HEK293T (cell line): ENCODE measurements at places on chromosomes 11 and 22.

DNA sequence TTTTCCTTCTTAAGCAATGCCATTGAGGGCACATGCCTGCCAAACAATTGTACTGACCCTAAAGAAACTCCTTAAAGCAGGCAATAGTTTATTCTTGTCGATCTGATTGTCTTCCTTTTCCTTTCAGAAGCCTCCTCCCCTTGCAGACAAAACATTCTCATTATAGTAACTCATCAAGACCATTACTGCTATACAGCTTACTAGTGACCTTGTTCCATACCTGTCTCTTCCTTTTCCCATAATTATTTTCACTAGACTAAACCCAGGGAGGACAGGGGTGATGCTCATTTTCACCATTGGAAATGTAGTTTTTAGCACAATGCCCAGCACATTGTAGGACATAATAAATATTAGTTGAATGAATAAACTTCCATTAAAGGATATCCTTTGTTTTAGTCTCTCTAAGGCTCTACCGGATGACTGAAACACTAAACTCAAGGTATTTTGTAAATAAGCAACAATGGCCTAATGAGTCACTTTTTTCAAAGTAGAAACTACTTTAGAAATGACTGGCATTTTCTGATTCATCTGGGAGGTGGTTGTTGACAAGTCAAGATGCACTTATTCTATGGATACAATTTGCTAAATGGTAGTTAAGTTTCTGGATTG, 9.3 kb upstream of the MSANTD4 start:
- DNase-seq: no peak

DNA sequence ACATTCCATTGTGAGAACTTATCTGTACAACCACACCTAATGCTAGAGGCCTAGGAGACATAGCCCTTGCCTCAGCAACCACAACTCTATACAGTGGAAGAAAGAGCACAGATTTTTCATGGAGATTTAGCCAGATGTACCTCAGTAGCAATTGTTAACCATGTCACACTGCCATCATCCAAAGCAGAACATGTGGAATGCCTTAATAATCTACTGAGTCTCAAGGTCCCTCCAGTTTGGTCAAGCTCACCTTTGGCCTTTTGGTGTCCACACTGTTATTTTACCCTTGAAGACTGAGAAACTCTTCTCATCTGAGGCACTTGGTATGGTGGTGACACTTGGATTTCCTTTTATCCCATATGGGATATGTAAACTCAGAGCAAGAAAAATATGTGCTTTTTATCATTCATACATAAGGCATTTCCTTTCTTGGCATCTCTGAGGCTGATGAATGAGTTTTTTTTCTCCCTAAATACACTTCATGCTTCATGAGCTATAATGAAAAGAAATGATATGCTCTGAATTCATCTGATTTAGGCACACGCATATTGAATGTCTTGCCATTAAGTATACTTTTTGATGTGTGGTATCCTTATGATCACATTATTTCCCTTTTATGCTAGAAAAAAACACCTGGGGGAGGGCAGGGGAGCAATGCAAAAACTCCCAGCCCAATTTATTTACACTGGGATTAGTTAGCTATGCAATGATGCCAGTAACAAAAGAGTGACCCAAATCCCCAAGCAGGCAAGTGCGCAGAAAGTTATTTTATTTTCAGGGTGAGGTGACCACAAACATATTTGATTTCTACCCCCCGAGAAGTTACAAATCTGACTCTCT, 63.3 kb upstream of the ME3 start:
- DNase-seq: no peak

DNA sequence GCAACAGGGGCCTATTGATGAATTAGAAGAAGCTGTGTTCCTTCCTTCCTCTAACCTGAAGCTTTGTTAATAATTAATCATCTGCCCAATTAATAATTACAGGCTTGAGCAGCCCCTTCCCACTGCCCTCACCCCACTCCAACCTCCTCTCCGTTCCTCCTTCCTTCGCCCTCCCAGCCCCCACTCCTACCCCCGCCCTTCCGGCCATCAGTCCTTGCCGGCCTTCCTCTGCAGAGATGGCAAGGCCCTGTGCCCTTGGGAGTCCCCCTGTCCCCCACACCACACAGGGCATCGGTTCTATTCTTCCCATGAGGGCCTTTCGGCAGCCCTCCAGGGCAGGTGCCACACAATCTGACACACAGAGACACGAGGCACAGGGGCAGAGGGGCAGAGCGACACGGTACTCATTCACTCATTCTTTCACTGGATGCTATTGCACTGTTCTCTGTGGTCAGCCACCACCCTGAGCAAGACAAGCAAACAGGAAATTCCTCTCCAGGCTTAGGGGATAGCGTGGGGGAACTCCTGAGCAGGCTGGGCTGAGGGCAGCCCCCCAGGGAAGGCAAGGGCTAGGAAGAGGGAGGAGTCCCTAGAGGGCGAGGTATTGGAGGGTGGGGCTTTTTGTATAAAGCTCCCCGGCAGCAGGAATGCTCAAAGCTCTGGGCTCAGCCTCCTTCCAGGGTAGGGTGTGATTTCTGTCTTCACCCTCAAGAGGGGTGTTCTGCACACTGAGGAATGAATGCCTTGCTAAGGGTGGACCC, 14.7 kb downstream of the MGAT3 start:
- DNase-seq: no peak

GRCh38 chr11:32121012-32121411, 30.1 kb downstream of the RCN1 start:
- DNase-seq: no peak

DNA sequence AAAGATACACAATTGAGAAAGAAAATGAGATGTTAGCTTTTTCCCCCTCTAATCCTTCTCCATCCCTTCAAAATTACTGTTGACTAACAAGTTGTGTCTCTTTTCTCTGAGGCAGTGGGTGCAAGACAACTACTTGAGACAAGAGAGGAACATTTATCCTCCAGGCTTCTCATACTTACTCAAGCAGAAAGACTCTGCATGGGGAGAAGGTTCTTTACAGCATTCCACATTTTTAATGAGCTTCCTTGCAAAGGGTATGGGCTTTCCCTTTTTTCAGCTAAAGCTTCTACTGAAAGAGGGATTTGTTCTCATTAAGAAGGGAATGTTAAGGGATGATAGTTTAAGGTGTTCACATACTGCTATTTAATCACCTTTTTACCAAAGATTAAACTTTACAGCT, 47.8 kb downstream of the PAX6 start:
- DNase-seq: no peak

DNA sequence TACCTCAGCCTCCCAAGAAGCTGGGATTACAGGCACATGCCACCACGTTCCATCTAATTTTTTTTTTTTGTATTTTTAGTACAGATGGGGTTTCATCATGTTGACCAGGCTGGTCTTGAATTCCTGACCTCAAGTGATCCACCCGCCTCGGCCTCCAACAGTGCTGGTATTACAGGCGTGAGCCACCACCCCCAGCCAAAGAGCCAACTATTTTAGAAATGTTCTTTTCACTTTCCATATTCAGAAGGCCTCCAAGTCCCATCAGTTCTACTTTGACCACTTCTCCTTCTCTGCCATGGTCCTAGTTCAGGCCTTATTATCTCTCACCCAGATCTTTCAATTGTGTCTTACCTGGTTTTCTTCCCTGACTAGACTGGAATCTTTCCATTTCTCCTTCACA, 48.2 kb downstream of the CCDC83 start:
- DNase-seq: no peak

GRCh38 chr11:65793625-65794400, 7.0 kb downstream of the OVOL1 start:
- no peak for DNase-seq

DNA sequence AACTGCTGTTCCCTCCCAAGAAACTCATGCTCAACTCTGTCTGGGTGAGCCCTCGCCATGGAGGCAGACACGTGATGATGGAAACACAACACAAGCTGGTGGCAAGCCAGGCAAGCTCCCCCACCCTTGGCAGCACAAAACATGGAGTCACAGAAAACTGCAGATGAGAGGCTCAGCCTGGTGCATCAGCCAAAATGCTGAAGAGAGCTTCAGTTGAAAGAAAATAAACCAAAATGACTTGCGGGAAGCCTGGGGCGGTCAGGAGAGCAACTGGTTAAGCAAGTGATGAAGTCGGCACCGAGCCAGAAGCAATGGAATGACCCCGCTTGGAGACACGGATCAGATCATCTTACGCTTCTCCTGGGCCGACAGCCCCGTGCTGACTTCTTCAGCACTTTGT, 68.3 kb downstream of the C11orf58 start:
- DNase-seq: peak; percentile 35

GRCh38 chr11:90844041-90844440, 621.2 kb upstream of the CHORDC1 start:
- DNase-seq: no peak

GRCh38 chr11:19725379-19726079, 12.9 kb downstream of the NAV2 start:
- DNase-seq: no peak

DNA sequence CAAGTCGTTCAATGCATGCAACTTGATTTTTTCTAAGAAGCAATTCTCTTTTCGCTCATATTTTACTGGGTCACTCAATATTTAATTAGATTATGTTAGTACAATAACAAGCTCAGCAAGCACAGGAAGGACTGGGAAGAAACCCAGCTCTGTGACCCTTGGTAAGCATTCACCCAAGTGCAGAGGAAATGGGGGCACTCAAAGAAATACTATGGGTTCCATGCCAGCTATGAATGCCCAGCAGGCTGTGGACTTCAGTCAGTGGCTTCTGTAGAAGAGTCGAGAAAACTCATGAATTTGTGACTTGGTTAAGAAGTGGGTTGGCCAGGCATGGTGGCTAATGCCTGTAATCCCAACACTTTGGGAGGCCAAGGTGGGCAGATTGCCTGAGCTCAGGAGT, 123.6 kb downstream of the GALNT18 start:
- no peak for DNase-seq

DNA sequence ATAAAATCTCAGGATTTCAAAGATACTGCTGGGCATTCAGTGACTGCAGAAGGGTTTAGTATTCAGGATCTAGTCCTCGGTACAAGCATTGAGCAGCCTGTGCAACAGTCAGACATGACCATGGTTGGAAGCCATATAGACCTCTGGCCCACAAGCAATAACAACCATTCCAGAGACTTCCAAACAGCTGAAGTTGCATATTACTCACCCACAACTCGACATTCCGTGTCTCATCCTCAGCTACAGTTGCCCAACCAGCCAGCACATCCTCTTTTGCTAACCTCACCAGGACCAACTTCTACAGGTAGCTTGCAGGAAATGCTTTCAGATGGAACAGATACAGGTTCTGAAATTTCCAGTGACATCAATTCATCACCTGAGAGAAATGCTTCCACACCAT, 156.8 kb downstream of the C11orf91 start:
- no peak for DNase-seq

GRCh38 chr11:15865212-15865987, 490.9 kb downstream of the SOX6 start:
- DNase-seq: no peak

- DNase-seq: no peak
These were observed at the start of gene CASP5 for GRCh38 chr11:105023003-105023402. Gene CASP5 (minus strand): TSS chr11:105023168. CDS start chr11:105023136, 32 bp downstream.

- DNase-seq: no peak
These were observed 37.9 kb upstream of the PLET1 start for GRCh38 chr11:112298535-112298934.

- DNase-seq: no peak
These were observed 8.4 kb downstream of the LZTR1 start for GRCh38 chr22:20990184-20991180.

- no peak for DNase-seq
These were observed 1.2 kb upstream of the HSPA8 start for GRCh38 chr11:123062892-123063825.

- no peak for DNase-seq
These were observed 293.7 kb downstream of the DDX10 start for GRCh38 chr11:108958368-108959104.

GRCh38 chr11:132114185-132114584, 743.8 kb downstream of the NTM start:
- peak; percentile 19 for DNase-seq

- no peak for DNase-seq
These were observed 98.2 kb upstream of the DBX1 start for GRCh38 chr11:20258376-20258895.

GRCh38 chr22:11628651-11629511, 3899.1 kb upstream of the OR11H1 start:
- no peak for DNase-seq
